ENCODE measurements at places on chromosomes 4 and X. TPM values are rescaled to one million over a fixed set of nuclear protein-coding genes. Genes with fewer than 3 reads are reported as not detected.

The BEX2 gene
- 0.73 TPM for total RNA-seq

The GSTCD gene
- 3.8 TPM for total RNA-seq

The S100G gene
- total RNA-seq: not detected

The MAGEA1 gene
- total RNA-seq: not detected

The SPATA4 gene
- total RNA-seq: not detected

The GPR82 gene
- 0.22 TPM for total RNA-seq

The TGIF2LX gene
- not detected for total RNA-seq

The SORCS2 gene
- 1.1 TPM for total RNA-seq

The TRO gene
- 1.8 TPM for total RNA-seq

The PPP1R2C gene
- total RNA-seq: not detected

The ABHD18 gene
- total RNA-seq: 11.5 TPM

The ARL9 gene
- total RNA-seq: not detected

The BCAP31 gene
- 98.5 TPM for total RNA-seq

The PRSS12 gene
- total RNA-seq: not detected

The WDR1 gene
- total RNA-seq: 210 TPM

The AMTN gene
- total RNA-seq: not detected

The KLHL8 gene
- 12.0 TPM for total RNA-seq

The HSFX4 gene
- total RNA-seq: not detected

The CT45A3 gene
- not detected for total RNA-seq

The PRICKLE3 gene
- 15.1 TPM for total RNA-seq

The CYTL1 gene
- 0.81 TPM for total RNA-seq

The ADH1A gene
- total RNA-seq: 0.84 TPM

The VEGFC gene
- 6.0 TPM for total RNA-seq

The AMBN gene
- not detected for total RNA-seq

The MOSPD2 gene
- 5.8 TPM for total RNA-seq

The SRPK3 gene
- total RNA-seq: 43.3 TPM

The ENAM gene
- 3.5 TPM for total RNA-seq

The MAGEA12 gene
- total RNA-seq: not detected

The USP17L29 gene
- total RNA-seq: not detected

The BEX1 gene
- 0.38 TPM for total RNA-seq

The GAGE12F gene
- not detected for total RNA-seq

The CSAG3 gene
- total RNA-seq: not detected

The FAM47E gene
- total RNA-seq: 2.4 TPM

The ATP5ME gene
- 1,162 TPM for total RNA-seq

The POU4F2 gene
- total RNA-seq: not detected

The VCX2 gene
- total RNA-seq: not detected

The PGK1 gene
- total RNA-seq: 425 TPM

The PPEF2 gene
- not detected for total RNA-seq

The PAGE1 gene
- total RNA-seq: not detected

The BEX4 gene
- total RNA-seq: 30.3 TPM

The SPOCK3 gene
- not detected for total RNA-seq

The FAM149A gene
- 13.9 TPM for total RNA-seq

The GABRQ gene
- not detected for total RNA-seq

The DRD5 gene
- total RNA-seq: not detected

The MAGEB2 gene
- total RNA-seq: not detected

The TIMM8A gene
- 20.8 TPM for total RNA-seq

The OPHN1 gene
- 8.0 TPM for total RNA-seq

The AADAT gene
- total RNA-seq: 1.4 TPM

The ACOX3 gene
- total RNA-seq: 25.3 TPM

The CCSER1 gene
- total RNA-seq: 12.9 TPM

The GNRHR gene
- not detected for total RNA-seq

The DCHS2 gene
- total RNA-seq: not detected

The NAT8L gene
- total RNA-seq: 1.1 TPM

The SRPX gene
- 63.8 TPM for total RNA-seq

The CENPVL1 gene
- not detected for total RNA-seq

Data from Right ventricle myocardium inferior (tissue), 1 donor.